T-helper 9 cell (primary cell): ENCODE measurements at places on chromosomes 7 and 10.

DNA sequence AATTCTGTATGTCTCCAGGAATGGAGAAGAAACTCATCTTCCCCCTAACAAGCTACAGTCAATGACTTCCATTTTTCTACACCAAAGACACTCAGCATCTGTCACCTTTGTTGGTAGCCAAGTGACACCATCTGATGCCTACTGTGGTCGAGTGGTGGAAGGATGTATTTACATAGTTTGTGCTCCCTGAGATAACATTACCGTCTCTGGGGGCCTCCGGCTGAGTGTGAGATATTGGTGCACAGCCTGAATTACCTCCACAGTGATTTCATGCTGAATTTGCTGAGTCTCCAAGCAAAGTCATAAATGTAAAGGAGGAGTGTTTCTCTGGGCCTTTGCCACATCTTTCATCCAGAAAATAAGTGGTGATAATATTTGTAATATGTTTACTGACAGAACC, 114.0 kb downstream of the GRID1 start:
- DNase-seq, result no peak

- DNase-seq, result no peak
These were observed 39.7 kb downstream of the ODAD2 start for GRCh38 chr10:27959093-27959715.

GRCh38 chr10:86182595-86182994, 184.0 kb downstream of the GRID1 start:
- DNase-seq, result no peak

DNA sequence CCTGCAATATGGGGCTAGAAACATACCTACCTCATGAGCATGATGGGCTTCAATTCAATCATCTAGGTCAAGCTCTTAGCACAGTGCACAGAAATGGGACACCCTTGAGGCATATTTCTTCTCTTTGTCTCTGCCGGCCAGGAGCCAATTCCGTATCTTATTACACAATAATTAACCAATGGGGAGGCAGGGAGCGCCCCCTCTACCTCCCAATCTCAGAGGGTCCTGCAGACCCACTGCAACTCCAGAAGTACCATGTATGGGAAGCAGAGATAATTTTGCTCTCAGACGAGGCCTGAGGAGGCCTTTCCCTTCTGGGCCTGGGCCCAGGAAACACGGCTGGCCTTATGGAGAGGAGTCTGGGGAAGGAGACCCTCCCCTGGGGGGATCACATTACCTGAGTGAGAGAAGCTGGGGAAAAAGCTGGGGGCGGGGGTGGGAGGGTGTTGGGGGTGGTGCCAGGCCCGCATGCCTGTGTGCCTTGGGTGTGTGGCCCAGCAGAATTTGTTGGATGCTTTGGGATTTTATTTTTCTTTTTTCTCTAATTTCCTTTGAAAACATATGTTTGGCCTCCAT, 155.5 kb downstream of the UBE2H start:
- DNase-seq, result no peak

- DNase-seq, result no peak
These were observed 7.4 kb downstream of the TAS2R41 start for GRCh38 chr7:143485094-143485493.
